ENCODE measurements at places on chromosomes 4 and X.

- no peak for DNase-seq
Measured at GRCh38 chr4:94548571-94548970, 96.8 kb downstream of the PDLIM5 start.

DNA sequence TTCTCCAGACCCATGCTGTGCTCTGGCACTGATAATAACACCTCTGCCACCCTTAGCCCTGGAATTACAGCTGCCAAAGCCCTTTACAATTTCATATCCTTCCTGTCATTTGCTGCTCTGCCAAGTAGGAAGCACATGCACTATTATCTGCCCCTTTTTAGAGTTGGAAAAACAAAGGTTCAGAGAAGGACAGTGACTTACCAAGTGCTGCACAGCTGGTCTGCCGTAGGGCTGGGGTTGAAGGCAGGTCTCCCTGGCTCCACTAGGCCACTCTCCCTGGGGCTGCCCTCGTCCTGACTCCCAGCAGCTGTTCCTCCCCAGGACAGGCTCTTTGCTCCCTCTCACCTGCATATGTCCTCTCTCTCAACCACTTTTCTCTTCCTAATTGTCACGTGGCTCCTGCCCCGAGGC, 73.4 kb downstream of the ANAPC4 start:
- DNase-seq = no peak

DNA sequence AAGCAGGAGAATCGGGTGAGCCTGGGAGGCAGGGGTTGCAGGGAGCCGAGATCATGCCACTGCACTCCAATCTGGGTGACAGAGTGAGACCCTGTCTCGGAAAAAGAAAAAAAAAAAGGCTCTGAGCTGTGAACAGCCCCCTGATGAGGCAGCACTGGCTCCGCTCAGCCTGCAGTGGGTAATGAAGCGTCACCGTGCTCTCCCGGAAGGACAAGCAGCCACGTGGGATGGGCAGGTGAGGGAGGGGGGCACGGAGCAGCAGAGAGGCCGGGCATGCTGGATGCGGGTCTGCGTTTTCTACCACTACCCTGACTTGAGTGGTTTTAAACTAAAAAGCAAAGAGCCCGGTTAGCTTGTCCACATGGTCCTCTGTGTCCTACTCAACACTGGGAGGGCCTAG, 15.5 kb downstream of the TACC3 start:
- DNase-seq = no peak

GRCh38 chrX:20952180-20952579, 422.0 kb upstream of the CNKSR2 start:
- no peak for DNase-seq

GRCh38 chrX:34426334-34426733, 230.8 kb downstream of the TMEM47 start:
- DNase-seq = no peak

DNA sequence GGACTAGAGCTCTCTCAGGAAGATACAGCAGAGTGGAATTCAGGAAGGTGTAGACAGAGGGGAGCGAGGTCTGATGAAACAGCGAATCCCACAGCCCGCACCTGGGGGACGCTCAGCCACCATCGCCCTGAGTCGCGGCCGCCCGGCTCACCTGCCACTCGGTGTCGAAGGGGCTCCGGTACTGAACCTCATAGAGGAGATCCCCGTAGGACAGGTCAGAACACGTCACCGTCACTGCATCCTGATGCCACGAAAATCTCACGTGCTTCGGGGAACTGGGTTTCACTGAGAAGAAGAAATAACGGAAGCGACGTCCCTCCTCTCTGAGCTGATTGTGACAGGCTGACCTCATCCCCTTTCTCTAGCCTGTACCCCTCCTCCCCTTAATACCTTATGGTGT, 10.2 kb downstream of the CRLF2 start:
- DNase-seq = no peak

DNA sequence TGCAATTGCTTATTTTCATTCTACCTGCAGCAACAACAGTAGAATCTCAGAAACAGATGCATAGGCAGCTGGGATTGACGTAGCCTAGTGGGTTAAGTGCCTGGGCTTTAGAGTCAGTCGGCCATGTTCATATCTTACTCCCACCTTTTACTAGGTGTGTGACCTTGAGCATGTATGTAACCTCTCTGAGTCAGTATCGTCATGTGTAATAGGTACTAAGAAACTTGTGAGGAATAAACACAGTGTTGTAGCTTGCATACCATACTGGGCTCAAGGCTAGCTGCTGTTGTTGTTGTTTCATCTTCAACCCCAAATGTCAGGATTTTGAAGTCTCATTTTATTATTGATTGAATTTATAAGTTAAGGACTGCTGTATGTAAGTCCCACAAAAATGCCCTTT, 14.2 kb downstream of the RAB9A start:
- no peak for DNase-seq

GRCh38 chrX:110268886-110269285, 49.0 kb downstream of the AMMECR1 start:
- no peak for DNase-seq

GRCh38 chr4:3532751-3533422, 665 bp upstream of the LRPAP1 start:
- DNase-seq = no peak

GRCh38 chr4:165328101-165328425, 594 bp downstream of the MSMO1 start:
- DNase-seq = no peak

GRCh38 chrX:63784902-63785707, at the start of gene ARHGEF9:
Gene ARHGEF9, minus strand, starts transcription at chrX:63785214. Its CDS starts 69 bp downstream, at chrX:63785145.
- peak; percentile 25 for DNase-seq

DNA sequence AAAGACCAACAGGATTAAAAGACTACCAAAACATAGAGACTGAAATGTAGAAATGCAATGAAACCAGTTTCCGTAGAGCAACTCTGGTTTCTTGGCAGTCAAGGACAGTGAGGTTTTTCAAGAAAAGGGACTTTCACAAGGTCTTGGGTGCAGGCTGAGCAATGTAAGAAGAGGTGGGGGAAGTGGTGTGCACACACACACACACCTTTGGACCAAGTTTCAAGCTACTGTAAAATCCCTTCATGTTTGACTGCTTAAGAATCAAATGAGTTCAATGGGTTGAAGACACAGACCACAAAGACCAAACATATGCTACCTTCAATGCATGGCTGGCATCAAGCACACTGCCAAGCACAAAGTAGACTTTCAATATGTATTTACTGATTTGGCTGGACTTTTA, 17.8 kb upstream of the MCF2 start:
- DNase-seq = no peak

DNA sequence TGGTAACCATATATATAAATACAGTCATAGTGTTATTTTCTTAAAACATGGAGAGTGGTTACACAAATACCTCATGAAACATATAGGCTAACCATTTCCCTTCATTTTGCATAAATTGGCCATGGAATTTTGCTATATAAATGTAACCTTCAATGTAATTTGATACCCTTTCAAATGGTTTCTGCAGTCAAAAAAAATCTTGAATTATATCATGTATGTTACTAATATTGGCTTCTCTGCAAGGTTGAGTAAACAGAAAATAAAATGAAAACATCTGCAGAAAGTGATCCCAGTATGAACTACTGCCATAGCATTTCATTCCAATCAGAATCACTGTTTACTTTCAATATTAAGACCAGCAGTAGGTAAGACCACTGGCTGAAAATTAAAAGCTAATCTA, 1165.9 kb upstream of the TENM3 start:
- DNase-seq = no peak

GRCh38 chr4:19429684-19430083, 822.0 kb upstream of the SLIT2 start:
- DNase-seq = no peak

- no peak for DNase-seq
Measured at GRCh38 chr4:98260047-98260578, 1.1 kb upstream of the RAP1GDS1 start.
